GM04504 (cell line): ENCODE measurements at places on chromosomes 6 and 20.
A peak's percentile ranks its signal among the peaks of the same experiment; 100 is the strongest.

- no peak for DNase-seq
These were observed 35.9 kb downstream of the FOXC1 start for GRCh38 chr6:1645466-1646185.

GRCh38 chr20:8545212-8545611 is 413.1 kb downstream of the PLCB1 start:
- DNase-seq, result peak; percentile 76

DNA sequence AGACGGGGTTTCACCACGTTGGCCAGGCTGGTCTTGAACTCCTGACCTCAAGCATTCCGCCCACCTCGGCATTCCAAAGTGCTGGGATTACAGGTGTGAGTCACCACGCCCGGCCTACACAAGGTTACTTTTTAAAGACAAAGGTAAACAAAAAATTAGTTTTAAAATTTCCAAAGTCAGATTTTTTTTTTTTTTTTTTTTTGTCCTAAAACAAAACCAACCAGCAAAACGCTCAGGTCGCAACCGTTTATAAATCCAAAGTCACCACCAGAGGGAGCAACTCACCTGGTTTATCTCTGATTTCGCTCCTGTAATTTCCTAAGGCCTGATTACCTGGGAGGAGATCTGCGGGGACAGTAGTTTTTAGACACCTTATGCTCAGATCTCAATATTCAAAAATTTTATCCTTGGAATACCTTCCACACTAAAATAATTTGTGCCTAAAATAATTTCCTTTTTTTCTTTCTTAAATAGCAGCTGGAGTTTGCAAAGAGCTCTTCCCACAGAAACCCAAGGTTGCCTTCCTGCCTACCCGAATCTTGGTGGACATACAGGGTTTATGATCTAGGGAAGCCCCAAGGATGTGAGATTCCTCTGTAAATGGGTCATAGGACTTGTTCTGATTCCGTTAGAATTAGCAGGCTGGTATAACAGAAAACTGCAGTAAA is 19.8 kb upstream of the TREM1 start:
- DNase-seq, result no peak

DNA sequence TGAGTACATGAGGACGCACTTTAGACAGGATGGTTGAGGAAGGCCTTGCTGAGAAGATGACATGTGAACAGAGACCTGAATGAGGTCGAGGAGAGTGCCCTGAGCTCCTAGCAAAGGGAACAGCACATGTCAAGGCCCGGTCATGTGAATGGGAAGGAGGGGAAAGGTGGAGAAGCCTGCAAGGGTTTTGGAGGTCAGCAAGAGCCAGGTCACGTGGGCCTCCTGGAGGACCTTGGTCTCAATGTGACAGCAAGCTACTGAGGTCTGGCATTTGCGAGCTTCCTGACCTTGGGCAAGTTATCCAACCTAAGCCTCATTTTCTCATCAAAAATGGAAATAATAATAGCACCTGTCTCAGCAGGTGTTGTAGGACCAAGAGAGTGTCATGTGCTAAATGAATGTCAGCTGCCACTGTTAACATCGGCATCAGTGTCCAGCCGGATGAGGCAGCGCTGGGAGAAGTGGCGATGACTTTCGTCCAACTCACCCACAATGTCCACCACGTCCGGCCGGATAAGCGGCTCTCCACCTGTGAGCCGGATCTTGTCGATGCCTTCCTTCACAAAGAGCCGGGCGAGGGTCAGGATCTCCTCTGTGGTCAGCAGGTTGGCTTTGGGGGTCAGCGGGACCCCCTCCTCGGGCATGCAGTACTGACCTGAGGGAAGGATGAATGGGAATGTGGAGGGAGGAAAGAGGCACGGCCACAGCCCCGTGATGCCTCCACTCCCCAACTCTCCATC is 8.9 kb downstream of the MOCS1 start:
- DNase-seq, result no peak

GRCh38 chr20:47237715-47238114 is 118.8 kb downstream of the ZMYND8 start:
- no peak for DNase-seq

DNA sequence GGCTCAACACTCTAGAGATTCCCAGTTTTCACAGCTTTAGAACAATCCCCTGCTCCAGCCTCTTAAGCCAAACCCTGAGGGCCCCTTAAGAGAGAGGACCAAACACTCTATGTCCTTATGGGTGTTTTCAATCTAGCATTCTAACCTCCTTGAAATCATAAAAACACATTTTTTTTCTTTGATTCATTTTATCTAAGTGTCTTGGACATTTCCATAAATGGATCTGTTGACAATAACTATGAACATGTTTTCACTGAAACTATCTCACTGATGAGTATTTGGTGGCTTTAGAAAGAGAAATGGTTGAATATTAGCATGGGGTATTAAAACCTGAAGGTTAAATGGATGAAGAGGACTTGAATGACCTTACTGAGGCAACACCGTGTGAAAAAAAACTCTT is 27.6 kb upstream of the PDE7B start:
- DNase-seq, result no peak

- DNase-seq, result no peak
These were observed 118.9 kb upstream of the COL21A1 start for GRCh38 chr6:56366141-56366852.

DNA sequence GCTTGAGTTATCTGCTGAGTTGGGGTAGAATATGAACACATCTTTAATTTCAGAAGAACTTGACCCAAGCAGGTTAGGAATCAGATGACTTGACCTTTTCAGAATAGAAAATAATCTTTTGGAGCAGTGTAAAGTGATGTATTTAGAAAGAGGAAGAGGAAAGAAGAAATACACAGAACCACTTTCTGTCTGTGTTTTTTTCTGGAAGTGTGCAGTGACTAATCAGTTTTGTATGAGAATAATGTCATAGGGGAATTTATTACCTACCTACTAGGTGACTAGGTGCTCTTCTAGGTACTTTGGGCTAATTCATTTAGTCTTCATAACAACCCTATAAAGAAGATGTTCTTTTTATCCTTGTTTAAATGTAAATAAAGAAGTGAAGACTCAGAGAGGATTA is 3.0 kb downstream of the PPP1R14C start:
- DNase-seq, result no peak

DNA sequence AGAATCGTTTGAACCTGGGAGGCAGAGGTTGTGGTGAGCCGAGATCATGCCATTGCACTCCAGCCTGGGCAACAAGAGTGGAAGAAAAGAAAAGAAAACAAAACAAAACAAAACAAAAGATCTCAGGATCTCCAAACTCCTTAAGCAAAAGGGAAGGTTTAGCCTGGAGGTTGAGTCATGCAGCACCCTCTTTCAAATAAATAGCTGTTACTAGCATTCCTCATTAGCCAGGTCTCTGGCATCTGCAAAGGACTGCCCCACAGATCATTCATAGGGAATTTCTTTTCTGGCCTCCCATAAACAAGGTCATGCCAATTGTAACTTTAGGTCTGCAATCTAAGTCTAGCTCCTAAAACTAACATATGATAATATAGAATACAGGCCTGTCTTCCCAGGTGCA is 37.2 kb downstream of the EDN1 start:
- DNase-seq, result no peak

DNA sequence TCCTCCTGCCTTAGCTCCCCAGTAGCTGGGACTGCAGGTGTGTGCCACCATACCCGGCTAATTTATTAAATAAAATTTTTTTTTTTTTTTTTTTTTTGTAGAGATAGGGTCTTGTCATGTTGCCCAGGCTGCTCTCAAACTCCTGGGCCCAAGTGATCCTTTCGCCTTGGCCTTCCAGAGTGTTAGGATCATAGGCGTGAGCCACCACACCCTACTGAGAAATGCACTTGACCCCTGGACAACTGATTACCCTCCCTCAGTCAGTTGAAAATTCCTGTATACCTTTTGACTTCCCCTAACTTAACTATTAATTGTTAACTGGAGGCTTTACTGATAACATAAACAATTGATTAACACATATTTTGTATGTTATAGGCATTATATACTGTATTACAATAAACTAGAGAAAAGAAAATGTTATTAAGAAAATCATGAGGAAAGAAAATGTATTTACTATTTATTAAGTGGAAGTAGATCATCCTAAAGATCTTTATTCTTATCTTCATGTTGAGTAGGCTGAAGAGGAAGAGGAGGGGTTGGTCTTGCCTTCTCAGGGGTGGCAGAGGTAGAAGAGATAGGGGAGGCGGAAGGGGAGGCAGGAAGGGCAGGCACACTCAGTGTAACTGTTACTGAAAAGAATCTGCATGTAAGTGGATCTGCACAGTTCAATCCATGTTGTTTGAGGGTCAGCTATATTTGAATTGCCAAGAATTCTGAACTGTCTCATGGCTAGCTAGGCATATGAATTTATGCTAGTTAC is 104.3 kb downstream of the FARS2 start:
- no peak for DNase-seq

- DNase-seq, result no peak
These were observed 72.9 kb upstream of the MRAP2 start for GRCh38 chr6:83960664-83961063.

- no peak for DNase-seq
These were observed 276.4 kb upstream of the MOCS1 start for GRCh38 chr6:40210628-40211056.

DNA sequence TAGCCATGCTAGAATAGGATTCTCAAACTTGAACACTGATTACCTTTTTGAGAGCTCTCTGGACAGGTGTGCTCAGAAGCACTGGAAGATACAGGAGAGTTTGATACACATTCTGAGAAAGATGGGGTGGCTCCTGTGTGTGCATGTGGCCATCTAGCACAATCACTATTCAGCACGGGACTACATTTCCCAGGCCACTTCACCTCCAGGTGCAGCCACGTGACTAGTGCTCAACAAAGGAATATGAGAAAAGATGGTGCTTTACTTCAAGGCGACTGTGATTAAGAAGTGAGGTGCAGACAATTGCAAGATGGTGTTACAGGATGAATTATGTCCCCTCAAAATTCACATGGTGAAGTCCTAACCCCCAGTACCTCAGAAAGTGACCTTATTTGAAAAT is 103.8 kb downstream of the BACH2 start:
- no peak for DNase-seq
